ENCODE measurements at places on chromosomes 11 and 22.

GRCh38 chr22:21865041-21865440 is 2.4 kb downstream of the MAPK1 start:
- DNase-seq: peak; percentile 79

DNA sequence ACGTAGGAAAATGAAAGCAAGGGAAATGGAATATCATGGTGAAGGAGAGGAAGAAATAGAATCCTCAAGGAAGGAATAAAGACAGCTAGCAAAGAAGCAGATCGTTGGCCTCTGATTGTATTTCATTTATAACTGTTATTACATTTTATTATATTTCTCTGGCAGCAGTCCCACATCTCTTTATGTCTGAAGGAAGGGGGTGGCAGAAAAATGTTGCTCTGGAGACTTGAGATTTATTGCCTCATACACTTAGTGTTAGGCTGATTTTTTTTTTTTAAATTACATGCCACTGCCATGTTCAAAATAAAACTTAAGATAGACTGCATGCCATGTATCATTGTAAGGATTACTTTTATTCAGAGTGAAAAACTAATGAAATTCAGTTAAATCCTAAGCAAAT is 971.7 kb upstream of the CHORDC1 start:
- no peak for DNase-seq

DNA sequence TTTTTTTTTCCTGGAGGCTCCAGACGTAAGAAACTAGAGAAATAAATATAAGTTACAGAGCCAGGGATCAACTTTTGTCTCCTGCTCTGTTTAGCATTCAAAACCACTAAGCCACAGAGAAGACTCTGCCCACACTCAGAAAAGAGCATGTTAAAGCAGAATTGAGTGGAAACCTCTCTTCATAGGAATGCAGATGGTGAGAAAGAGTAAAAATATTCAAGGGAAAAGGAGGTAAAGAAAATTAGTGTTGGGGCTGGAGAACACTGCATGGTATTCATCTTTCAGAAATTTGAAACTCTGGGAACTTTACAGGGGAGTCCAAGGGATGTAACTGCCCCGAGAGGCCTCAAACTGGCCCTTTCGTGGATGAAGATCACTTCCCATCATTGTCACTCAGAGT is 65.1 kb downstream of the CLMP start:
- peak; percentile 33 for DNase-seq

- DNase-seq: no peak
Observed at GRCh38 chr11:129608711-129609110, 206.9 kb upstream of the TMEM45B start.
